ENCODE measurements at places on chromosomes 7 and 10. TPM values are rescaled to one million over a fixed set of nuclear protein-coding genes. Genes with fewer than 3 reads are reported as not detected.

RSBN1L gene
- total RNA-seq = 28.1 TPM

CDC14C gene
- not detected for total RNA-seq

CYP2C8 gene
- total RNA-seq = not detected

MCM10 gene
- 45.0 TPM for total RNA-seq

DOCK1 gene
- 0.06 TPM for total RNA-seq

CPEB3 gene
- 3.4 TPM for total RNA-seq

EBF3 gene
- not detected for total RNA-seq

SFRP5 gene
- total RNA-seq = 0.22 TPM

NKX6-2 gene
- total RNA-seq = not detected
